GM13976 (cell line): ENCODE measurements at places on chromosomes 12 and 14.

DNA sequence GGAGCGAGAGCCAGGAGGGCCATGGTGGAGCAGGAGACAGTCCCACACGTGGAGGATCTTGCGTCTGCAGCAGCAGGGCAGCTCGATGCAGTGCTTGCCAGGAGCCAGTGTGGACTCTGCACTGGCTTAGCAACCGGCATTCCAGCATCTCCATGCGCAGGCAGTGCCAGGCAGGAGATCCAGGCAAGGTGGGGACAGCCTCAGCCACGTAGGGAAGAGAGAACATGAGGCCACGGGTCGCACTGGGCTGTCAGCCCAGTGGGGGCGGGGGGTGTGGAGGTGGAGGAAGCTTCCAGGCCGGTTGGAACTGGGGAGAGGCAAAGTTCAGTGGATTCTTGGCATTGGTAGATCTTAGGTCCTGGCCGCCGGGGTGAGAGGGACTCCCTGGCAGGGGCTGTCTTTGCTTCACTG lies 121.0 kb upstream of the EVL start:
- DNase-seq: no peak

- DNase-seq: no peak
Measured at GRCh38 chr14:88879022-88879421, 54.6 kb downstream of the TTC8 start.

GRCh38 chr12:15601210-15601800 lies 187.9 kb downstream of the EPS8 start:
- DNase-seq: no peak

GRCh38 chr12:105047308-105047707 lies 37.0 kb downstream of the ALDH1L2 start:
- DNase-seq: no peak

DNA sequence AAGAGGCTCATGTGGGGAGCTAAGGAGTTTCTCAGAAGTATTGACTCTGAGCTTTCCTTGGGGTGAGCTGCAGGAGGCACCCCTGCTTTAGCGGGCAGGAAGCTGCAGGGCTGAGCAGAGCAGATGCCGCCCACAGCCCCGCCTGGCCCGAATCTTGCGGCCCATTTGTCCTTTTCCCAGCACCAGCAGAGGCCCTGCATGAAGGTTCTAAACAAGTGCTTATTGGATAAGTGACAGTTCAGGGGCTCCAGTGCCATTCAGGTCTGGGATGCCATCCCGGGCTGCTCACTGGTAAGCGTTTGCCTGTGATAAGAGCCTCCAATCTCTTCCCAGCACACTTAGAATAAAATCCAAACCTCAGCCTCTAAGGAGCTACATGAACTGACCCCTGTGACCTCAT lies 11.4 kb downstream of the RILPL1 start:
- DNase-seq: no peak

- no peak for DNase-seq
Measured at GRCh38 chr14:96564389-96564788, 62.2 kb downstream of the PAPOLA start.

DNA sequence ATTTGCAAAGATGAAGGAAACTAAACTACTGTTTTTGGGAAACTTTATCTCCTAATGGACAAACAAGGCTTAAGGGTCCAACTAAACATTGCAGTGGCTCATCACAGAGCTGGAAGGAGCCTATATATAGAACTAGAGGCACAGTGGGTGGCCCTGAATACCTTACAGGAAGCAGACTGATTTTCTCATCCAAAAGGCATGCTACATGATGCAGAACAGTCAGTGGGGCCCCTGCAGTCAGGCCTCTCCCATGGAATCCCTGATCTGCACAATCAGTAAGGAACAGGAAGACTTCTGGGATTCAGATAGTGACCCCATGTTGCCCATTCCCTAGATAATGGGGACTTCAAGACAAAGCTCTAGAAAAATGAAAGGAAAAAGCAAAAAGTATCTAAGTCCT lies 1.9 kb upstream of the LLPH start:
- DNase-seq: no peak

DNA sequence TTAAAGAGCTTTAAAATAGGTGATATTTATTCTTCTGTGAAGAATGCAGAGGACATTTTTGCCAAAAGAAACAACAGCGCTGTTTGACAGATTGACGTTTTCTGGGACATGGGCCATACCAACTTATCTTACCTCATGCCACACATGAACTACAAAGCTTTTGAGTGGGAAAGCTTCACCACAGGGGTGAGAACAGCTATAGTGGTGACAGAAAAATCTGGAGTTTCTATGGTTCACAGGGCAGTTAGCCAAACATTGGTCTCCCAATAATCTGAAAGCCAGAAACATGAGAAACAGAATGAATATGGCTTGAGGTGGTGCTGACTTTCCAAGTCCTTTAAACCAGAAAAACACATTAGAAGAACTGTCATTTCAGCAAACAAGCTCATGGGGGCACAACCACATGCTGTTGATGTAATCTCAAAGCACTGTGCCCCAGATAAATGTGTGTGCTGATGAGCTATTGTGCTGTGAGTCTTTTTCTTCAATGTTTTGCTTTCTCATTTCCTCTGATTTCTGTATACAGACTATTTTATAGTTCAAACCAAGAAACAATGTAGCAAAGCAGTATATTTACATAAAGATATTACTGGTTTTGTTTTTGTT lies 905.4 kb downstream of the SLC16A7 start:
- DNase-seq: no peak

GRCh38 chr12:95318071-95318545 lies 100.5 kb downstream of the VEZT start:
- DNase-seq: no peak

DNA sequence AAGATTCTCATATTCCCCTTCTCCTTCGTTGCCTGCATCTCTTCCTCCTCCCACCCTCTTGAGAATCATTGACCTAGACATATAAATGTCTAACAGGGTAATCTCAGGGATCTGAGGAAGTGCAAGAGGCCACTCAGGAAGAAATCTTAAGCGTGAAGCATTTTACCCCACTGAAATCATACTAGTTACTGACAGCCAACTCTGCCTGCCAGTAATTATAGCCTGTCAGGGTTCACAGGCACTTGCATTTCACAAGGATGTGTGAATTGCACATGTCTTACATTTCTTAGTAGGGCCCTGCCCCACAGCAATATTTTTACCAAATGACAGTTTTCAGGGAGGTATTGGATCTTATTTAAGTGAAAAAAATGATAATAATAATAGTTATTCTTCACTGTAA lies 127.2 kb downstream of the SLC15A5 start:
- DNase-seq: no peak

- no peak for DNase-seq
Measured at GRCh38 chr14:99679543-99679942, 4.6 kb upstream of the CYP46A1 start.

GRCh38 chr12:13433768-13434167 lies 237.2 kb downstream of the EMP1 start:
- DNase-seq: no peak

- DNase-seq: peak; percentile 84
Measured at GRCh38 chr14:93975791-93976476, 436 bp downstream of the ASB2 start.

GRCh38 chr14:56666716-56667115 lies 87.1 kb downstream of the TMEM260 start:
- no peak for DNase-seq

DNA sequence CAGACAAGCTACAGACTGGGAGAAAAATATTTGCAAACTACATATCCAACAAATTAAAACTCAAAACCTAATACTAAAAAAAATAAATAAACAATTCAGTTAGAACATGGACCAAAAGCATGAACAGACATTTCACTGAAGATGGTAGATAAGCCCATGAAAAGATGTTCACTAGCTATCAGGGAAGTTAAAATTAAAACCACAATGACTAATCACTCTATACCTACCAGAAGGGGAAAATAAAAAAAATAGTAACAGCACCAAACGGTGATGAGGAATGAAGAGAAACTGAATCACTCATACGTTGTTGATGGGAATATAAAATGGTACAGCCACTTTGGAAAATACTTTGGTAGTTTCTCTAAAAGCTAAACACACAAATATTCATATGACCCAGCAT lies 31.1 kb upstream of the DHRS7 start:
- no peak for DNase-seq

DNA sequence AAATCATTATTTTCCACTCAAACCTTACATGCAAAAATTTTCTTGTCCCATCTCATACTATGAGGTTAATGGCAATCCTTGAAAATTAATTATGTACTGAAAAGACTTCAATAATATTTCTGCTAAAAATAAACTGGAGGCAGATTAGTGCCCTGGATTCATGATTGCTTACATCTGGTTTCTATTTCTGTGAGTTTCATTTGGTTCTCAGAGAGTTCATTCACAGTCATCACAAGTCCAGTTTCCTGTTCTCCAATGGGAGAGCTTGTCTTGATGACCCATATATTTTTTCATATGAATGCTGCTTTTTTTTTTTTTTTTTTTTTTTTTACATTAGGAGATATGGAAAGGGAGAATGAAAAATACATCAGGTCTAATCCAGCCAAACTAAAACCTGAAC lies 6.6 kb upstream of the PTHLH start:
- no peak for DNase-seq

DNA sequence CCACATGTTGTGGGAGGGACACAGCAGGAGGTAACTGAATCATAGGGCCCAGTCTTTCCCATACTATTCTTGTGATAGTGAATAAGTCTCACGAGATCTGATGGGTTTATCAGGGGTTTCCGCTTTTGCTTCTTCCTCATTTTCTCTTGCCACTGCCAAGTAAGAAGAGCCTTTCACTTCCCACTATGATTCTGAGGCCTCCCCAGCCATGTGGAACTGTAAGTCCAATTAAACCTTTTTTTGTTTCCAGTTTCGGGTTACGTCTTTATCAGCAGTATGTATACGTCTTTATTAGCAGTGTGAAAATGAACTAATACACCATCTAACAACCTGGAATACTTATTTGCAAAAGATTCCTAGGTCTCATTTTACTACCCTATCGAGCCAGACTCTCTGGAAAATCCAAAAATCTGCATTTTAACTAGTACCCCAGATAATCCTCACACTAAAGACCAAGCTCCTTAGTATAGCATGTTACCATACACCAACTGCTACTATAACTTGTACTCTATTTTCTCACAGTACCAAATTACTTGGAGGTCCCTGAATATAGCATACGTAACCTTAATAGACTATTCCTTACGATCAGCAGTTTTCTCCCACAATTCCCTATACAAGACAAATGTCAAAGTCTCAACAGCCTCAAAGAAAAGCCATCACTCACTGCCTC lies 11.5 kb downstream of the GTF2A1 start:
- DNase-seq: no peak

- no peak for DNase-seq
Measured at GRCh38 chr12:78802593-78802992, 62.0 kb upstream of the SYT1 start.

- DNase-seq: no peak
Measured at GRCh38 chr14:76792422-76792821, 20.3 kb downstream of the ANGEL1 start.

DNA sequence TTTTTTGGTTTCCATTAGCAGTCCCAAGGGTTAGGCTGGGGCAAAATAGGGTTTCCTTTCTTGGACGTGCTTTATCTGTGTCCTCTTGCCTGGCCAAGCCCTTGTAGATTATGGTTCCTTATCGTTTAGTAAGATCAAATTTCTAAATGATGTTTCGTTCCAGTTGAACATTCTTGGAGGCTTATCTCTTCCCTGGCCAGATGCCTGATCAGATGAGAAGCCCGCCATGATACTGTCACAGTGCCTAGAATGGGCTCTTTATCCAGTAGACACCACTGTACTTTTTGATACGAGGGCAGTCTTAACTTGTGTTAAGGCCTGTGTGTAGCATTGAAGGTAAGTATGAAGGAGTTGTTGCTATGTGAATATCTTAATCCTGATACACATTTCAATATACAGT lies 76.1 kb upstream of the TMEM263 start:
- DNase-seq: no peak

- DNase-seq: peak; percentile 50
Measured at GRCh38 chr12:12891080-12891880, at the start of gene GPRC5A. TSS of gene GPRC5A (plus strand) at chr12:12891562. CDS start at chr12:12908250, 16,688 bp downstream.

GRCh38 chr12:69821032-69821455 lies 4.0 kb upstream of the MYRFL start:
- no peak for DNase-seq

DNA sequence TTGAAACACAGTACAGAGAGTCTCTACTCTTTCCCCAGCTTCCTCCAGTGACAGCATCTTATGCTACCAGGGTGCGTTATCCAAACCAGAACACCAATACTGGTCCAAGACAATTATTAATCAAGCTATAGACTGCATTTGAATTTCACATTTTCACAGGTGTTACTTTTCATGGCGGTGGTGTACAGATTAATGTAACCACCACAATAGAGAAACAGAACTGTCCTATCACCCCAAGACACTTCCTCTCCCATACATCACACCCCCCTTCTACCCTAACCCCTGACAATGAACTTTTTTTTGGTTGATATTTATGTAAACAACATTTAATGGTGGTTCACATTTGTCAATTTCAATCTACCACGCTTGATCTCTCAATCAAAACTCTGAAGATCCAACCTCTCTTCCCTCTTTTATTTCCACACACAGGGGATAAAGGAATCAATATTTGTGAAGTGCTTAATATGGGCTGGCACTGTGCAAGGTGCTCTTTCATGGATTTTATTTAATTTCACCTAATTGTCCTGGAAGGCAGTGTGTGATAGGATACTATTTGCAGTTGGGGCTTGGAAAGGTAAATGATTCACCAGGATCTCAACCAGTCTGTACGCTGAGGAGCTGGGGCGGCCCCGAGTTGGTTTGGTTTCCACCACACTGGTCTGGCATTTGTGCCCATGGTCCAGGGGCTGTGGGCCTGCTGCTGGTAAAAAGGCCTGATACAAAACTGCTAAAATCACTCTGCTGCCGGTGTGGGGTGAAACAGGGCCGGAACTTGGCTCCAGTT lies 54.6 kb upstream of the DICER1 start:
- no peak for DNase-seq

GRCh38 chr14:100580316-100581227 lies 6.6 kb downstream of the BEGAIN start:
- no peak for DNase-seq

DNA sequence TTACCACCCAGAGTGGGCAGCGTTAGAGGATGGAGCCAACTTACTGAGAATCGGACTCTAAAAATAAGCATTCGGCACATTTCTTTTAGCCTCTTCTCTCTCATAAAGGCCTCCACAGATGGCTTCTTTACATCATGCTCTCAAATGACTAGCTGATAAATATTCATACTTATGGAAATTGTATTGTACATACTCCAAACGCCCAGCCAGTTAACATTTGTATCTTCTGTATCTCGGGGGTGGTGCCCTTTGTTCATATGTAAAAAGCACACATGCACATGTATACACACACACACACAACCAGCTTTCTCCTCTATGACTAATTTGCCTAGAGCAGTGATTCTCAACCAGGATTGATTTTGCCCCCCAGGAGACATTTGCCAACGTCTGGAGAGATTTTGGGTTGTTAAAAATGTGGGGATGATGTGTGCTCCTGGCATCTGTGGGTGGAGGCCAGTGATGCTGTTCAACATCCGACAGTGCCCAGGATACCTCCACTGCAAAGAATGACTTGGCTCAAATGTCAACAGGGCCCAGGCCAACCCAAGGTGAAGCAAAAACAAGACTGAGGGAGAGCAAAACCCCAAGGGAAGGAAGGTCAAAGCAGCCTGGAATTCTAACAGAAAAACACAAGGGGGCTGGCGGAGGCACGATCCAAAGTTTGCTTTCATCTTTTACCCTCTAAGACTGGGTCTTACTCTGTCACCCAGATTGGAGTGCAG lies 15.2 kb upstream of the CDK2AP1 start:
- DNase-seq: no peak
